Left renal pelvis (tissue), 4 donors: ENCODE measurements at places on chromosomes 16 and 17. TPM values are rescaled to one million over a fixed set of nuclear protein-coding genes. Genes with fewer than 3 reads are reported as not detected.

DNA sequence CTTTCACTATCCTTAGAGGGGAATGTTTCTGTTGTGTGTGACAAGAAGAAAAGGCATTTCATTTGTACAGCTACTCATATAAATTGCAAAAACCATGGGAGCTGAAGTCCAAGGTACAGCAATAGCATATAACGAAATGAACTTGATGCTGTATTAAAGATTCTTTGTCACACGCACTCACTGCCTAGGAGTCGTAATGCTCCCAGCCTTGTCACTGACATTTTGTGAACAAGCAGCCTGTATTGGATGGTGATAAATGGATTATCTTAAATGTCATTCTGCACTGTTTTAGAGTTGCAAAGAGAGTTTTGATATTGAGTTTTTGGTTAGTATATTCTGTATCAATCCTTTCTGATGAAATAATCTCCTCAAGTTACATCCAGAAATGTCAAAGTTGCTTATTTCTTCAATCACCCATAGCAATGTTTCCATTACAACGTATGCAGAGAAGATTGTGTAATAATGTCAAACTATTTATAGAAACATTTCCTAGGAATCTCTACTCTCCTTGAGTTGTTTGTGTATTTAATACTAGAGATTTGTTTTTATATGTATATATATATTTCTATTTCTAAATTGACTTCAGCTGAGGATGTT is 270.6 kb downstream of the FTO start:
- DNase-seq, result no peak

DNA sequence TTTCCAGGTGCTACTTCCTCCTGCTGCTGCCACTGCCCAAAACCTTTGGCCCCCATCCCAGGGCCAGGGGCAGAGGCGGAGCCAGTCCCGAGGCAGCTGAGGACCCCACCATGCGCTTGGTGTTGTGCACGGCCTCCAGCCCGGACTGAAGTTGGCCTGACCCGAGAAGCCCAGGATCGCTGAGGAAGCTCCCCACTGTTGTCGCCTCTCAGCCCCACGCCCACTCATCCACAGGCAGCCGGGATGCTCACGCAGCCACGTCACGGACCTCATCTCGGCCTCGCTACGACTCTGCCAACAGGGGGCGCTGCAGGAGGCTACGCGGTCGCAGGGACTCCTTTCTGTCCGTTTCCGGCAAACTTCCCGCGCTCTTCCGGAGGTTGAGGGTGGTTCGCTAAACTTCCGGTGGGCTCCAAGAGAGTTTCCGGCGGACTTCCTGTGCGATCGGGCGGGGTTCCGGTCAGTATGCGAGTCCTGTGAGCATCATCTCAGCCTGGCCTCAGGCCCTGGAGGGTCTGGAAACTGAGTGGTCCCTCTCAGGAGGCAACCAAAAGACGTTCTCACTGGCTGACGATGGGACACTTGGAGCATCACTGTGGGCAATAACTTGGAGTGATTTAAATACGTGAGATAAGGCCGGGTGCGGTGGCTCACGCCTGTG is 12.4 kb downstream of the ZG16B start:
- DNase-seq, result no peak

BCL6B gene
- polyA plus RNA-seq, result 20.0 TPM

GRCh38 chr16:5033256-5034166 is at the start of gene NAGPA:
Gene NAGPA (minus strand): TSS chr16:5033935. CDS start chr16:5033914, 21 bp downstream.
- DNase-seq, result peak; percentile 74

FMNL1 gene
- 5.7 TPM for polyA plus RNA-seq

DNA sequence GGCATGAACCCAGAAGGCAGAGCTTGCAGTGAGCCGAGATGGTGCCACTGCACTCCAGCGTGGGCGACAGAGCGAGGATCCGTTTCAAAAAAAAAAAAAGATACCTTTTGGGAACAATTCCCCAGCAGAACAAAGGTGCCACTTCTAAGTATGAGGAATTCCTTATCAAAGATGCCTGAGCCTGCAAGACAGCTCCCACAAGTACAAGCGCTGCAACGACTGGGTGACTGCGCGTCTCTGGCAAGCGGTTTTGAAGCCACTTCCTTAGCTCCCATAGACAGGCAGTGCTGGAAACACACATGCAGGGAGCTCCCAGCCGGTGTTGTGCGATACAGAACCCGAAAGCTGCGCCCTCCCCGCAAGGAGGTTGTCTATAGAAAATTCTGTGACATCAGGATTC is 60.5 kb downstream of the ADCY9 start:
- no peak for DNase-seq

DNA sequence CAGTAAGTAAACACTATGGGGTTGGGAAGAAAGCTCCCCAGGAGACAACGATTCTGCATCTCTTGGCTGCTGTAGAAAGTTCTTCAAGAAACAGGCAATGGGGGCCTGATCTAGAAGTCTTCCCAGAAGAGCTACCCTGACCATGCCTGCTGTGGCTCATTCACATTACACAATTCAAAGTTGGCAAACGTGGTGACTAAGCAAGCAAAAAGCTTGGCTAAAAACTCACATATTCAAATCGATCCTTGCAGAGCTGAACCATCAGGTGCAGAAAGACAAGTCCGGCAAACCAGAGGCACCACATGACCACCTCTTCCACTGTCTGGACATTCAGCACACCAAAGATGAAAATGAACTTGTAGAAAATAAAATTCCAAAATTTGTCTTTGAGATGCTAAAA is 16.1 kb downstream of the AMFR start:
- no peak for DNase-seq

DNA sequence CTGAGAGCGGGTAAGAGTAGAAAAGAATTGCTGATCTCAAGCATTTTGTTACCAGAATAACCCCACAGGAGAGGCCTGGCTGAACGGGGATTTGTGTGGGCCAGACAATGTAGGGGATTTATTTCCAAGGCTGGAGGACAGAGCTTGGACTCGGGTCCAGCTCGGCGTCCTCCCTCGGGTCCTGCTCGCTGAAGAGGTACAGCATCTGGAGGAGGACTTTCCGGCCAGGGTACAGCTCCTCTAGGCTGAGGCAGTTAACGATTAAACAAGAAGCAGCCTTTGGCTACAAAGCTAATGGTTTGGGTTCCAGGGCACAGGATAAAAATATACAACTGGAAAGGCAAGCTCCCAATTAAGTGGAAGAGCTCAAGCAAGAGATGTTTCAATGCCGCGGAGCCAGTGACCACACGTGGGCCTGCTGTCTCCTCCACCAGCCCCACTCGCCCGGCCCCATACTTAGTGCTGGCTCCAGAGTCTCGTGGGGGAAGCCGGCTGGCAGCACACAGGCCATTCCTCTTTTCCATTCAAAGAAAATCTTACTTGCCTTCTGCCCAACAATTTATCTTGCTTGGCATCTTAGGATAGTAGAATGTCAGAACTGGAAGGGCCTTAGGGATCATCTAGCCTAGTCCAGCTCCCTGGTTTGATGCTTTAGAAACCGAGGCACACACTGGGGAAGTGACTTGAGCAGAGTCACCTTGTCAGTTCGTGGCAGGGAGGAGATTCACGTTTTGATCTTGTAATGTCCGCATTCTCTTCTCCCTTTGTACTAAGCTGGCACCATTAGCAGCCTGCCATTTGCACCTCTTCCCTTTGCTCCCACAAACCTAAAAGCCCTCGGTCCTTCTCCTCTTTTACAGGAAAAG is 85.9 kb upstream of the TBX2 start:
- DNase-seq, result no peak

- no peak for DNase-seq
Measured at GRCh38 chr17:81334987-81335772, 40.1 kb upstream of the SLC38A10 start.

IRX3 gene
- 8.5 TPM for polyA plus RNA-seq

MAF gene
- 54.9 TPM for polyA plus RNA-seq

DNA sequence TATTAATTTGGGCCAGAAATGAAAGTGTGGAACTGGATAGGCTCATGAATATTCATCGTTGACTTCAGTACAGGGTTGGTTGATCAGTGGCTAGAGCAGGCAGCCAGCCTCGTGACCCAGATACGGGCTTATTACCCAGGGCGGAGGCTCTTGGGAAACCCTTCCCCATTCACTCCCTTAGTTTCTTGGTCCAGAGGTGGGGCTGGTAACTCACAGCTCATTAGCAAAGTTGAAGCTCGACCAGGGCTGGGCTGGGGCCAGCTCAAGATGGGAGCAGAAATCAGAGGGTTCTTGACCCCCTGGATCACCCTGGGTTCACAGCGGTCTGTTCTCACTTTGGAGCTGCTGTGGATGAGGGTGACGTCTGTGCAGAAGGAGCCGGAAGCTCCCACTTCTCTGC is 44.6 kb upstream of the GSE1 start:
- no peak for DNase-seq

GRCh38 chr17:21061158-21061835 is 18.5 kb upstream of the USP22 start:
- no peak for DNase-seq

DNA sequence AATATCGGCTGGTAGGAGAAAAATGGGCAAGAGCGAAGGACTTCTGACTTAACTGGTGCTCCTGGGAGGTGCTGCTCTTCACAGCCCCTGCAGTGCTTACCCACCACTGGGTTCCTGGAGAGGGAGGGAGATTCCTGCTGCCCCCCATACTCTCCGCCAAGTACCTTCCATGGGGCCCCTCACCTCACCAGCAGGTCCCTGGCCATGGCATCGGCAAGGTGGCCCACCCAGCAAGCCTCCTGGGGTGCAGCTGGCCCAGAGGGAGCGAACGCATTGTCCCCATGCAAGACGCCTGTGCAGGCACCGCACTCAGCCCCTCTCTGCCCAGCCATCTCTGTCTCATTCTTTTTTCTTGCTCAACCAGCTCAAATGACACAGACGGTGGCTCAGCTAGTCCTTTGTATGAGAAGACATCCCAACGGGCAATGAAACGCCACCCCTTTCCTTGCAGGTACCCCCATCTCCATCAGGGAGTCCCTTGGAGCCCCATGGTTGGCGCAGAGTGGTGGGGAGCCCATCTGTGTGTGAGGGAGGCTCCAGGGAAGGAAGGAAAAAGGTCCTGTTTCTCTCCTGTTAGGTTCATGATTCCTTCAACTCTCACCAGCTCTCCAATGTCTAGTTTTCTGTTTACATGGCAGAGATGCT is 9.6 kb upstream of the ALDH3A1 start:
- no peak for DNase-seq

- DNase-seq, result peak; percentile 21
Measured at GRCh38 chr16:19898924-19899604, 14.4 kb upstream of the GPRC5B start.

ZNF75A gene
- 39.4 TPM for polyA plus RNA-seq

TBC1D28 gene
- not detected for polyA plus RNA-seq

- DNase-seq, result no peak
Measured at GRCh38 chr16:2004795-2005517, 4.7 kb downstream of the ZNF598 start.

DNA sequence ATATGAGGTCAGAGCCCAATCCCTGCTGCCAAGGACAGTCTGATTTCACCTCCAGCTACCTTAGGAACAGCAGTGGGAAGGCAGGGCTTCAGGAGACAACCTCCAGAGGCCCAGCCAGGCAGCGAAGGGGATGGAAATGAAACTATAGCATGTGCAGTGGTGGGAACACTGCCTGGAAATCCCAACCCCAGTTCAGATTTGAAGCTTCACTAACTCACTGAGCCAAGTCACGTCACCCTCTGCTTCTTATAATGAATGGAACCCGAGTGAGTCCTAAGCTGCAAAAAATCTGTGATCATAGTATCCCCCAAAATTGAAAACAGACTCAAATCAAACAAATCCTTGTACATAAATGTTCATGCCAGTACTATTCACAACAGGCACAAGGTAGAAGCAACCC is 36.0 kb upstream of the SLC39A11 start:
- DNase-seq, result no peak

ABCA10 gene
- 3.1 TPM for polyA plus RNA-seq

GRCh38 chr16:13779676-13780075 is 140.3 kb upstream of the ERCC4 start:
- no peak for DNase-seq

TMEM100 gene
- polyA plus RNA-seq, result 62.3 TPM

TEKT5 gene
- polyA plus RNA-seq, result 0.16 TPM

GJD3 gene
- not detected for polyA plus RNA-seq

CD19 gene
- polyA plus RNA-seq, result 3.2 TPM

DNA sequence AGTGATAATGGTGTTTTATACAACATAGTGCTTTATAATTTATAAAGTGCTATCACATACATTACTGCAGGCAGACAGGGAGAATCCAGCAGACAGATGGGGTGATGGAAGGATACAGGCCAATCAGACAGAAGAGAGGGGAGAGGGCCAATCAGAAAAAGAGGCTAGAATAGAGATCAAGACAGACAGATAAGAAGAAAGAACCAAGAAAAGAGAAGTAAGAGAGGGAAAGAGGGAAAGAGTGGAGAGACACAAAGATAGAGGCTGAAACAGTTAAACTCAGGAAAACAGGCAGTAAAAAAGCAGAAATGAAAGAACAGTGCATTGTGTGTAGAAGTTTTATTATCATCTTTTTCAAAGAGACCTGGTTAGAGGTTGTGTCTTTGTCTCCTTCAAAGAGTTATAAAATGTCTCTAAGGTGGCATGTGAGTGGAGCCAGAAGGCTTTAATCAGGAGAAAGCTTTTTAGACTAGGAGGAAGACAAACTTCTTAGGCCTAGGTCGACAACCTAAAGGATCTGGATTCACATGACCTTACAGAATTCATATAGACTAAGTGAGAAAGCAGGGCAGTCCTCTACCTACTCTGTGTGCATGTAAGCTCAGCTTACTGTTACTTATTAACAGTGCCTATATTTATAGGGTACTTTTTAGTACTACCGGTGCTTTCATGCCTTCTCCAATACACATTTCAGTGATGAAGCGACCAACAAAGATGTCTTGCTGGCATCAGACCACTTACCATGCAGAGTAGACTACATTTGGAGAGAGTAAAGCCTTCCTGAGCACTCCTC is 8.3 kb upstream of the CHD3 start:
- no peak for DNase-seq

DNA sequence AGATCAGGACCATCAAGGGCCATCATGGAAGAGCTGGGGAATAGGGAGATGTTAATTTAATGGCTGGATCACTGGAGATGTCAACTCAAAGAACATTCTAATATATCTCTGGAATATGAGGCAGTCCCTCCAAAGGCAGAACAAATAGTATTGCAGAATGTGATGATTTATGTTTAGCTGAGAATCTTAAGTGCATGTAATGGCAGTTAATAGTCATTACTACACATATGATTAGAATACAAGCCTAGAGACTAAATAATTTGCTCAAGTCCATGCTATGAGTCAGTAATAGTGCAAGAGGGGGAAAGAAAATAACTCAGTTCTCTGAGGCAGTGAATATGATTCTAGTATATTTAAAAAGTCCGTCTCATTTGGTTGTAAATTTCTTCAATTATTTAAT is 32.3 kb downstream of the SNTB2 start:
- no peak for DNase-seq

- no peak for DNase-seq
Measured at GRCh38 chr16:3739636-3740035, 22.3 kb upstream of the TRAP1 start.

DNA sequence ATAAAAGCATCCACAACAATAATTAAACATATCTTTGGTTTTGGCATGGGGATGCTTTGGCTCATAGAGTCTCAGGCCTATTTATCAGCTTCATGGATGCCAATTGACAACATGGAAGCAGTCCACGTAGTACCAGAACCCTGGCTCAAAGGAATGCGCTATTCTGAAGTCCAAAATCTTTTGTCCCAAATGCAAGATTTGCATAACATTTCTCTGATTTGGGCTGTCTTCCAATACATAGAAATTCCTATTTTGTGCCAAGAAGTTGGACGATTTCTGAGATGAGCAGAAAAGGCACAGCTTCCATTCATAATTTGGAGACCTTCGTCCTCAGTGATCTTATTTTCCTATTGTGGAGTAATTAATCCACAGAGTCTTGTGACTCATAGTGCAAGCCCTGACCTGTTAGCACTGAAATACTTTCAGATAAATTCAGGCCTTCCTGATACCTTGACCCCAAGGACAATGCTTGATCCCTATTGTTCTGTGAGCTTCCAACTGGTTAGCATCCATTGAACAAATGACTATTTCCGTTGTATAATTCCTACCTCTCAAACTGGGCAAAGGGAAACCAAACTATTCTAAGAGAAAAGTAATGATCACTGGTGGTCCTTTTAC is 78.4 kb upstream of the CDH11 start:
- DNase-seq, result no peak
